ENCODE measurements at places on chromosomes 13 and 19. TPM values are rescaled to one million over a fixed set of nuclear protein-coding genes. Genes with fewer than 3 reads are reported as not detected.
A peak's percentile ranks its signal among the peaks of the same experiment; 100 is the strongest.

Gene VWA8
- total RNA-seq = 23.3 TPM

DNA sequence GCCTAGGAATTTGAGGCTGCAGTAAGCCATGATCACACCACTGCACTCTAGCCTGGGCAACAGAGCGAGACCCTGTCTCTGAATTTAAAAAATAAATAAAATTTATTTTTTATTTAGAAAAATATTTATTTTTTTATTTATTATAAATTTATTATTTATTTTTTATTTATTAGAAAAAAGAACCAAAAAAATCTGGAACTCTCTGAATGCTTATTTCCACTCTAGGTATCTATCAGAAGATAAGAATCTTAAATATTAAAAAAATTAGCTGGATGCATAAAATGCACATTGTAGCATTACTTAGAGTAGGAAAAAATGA, 82.8 kb downstream of the CDADC1 start:
- no peak for DNase-seq

DNA sequence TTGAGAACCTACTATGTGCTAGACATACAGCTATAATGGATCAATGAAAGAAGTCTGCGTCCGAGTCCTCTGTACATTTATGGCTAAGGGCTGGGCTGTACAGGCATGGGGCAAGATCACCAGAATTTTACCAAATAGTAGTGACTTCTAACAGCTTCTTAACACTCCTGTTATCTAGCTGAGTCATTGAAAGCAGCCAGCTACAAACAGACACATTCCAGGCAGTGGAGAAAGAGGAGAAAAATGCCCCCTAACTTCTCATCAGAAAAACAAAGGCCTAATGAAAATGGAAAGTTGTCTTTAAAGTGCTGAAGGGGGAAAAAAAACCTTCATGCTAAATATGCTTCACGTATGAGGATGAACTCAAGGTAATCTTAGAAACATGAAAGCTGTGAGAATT, 14.3 kb upstream of the ZNF667 start:
- DNase-seq = no peak

DNA sequence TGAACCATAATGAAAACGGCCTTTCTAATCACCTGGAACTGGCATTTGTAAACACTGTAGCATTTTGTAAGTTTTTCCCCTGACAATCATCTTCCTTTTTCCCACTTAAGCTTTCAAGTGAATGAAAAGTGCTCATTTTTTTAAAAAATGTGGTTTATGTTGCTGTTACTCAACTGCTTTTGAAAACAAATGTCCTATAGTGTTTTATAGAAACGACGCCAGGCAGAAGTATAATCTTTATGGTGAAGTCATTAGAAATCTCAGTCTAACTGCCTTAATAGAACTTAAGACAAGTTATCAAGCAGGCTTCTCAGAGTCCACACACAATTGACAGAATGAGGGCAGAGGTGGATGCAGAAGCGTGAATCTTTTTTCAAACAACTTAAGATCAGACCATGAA, 442.3 kb downstream of the KLF12 start:
- no peak for DNase-seq

DNA sequence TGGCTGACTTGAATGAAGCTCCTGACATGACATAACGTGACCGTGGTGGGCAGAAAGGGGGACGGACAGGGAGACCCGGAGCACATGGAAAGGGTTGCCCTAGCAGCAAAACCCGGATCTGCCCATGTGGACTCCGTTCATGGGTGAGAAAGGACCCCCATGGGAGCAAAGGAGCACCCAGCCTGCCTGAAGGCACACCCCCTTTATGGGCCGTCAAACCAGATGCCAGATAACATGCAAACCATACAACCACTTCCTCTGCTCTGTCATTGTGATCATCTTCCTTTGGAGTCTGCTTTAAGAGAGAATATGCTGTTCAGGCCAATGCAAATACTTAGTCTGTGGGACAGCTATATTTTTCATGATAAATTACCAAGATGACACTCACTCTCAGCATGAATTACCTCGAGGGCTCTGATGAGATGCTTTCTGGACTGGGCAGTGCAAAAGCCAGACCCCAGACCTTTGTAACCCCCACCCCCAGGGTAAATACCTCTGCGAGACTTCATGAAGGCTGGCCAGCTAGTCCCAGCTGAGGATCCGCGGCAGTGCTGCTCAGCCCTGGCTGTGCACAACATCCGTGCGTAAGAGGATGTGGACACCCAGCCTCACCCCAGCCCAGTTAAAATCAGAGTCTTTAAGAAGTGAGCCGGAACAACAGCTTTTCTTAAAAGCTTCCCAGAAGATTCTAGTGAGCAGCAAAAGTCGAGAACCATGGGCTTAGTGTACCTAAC, 126.6 kb downstream of the USP12 start:
- DNase-seq = no peak

Gene ZNF177
- total RNA-seq = 1.7 TPM

GRCh38 chr13:30726192-30726591, 9.2 kb upstream of the ALOX5AP start:
- no peak for DNase-seq

Gene LRRC8E
- total RNA-seq = not detected

DNA sequence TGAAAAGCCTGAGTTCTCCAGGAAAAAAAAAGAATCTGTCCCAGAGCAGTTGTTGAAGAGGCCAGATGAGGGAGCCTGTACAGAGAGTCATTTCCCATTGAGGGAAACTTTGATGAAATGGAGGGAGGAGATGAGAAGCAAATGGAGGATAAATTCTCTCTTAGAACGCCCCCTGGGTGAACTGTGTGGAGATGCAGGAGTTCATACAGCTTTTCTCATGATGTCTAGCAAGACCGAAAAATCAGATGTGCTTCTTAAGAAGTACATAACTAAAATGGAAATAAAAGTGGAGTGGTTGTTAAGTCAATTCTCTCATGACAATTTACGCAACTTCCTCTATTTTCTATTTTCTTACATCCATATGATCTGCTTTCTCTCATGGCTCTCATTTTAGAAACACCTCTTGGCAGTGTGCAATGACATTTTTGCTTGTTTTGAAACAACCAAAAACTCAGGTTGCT, 1263.1 kb downstream of the PCDH9 start:
- no peak for DNase-seq

- DNase-seq = no peak
These were observed 21.4 kb downstream of the ZNF175 start for GRCh38 chr19:51592521-51592920.

DNA sequence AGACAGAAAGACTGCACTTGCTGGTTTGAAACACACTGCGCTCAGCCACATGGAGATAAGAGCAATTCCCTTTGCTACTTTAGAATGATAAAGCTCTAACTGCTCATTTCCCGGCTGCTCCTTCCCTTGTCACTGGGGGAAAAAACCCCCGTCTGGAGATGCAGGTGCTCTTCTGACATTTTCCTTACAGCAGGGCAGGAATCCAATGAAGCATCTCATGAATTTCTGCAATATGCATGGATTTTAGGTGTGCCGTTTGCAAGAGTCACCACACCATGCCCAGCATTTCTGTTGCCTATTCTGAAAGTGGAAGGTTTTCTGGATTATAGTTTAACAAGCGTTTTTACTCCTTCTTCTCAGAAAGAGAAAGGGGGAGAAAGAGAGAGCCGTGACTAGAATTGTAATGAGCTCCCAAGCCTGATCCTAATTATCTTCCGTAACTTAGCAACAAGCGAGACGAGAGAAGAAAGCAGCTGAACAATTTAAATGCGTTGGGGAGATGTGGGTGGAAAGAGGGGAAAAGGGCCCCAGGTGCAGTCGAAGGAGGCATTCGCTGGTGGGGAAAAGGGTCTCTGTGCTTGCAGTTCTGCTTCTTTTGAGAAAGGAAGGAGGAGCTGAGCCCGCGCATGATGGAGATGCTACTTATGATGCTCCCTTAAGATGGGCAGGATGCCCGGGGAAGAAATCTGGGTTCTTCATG, 76.6 kb upstream of the SPATA13 start:
- no peak for DNase-seq

Gene IGFL3
- not detected for total RNA-seq

GRCh38 chr19:45407091-45407375, 589 bp downstream of the POLR1G start:
- no peak for DNase-seq

Gene PDE4C
- total RNA-seq = 0.52 TPM

Gene EHD2
- not detected for total RNA-seq

GRCh38 chr13:98937911-98938381, 39.9 kb downstream of the DOCK9 start:
- DNase-seq = no peak

DNA sequence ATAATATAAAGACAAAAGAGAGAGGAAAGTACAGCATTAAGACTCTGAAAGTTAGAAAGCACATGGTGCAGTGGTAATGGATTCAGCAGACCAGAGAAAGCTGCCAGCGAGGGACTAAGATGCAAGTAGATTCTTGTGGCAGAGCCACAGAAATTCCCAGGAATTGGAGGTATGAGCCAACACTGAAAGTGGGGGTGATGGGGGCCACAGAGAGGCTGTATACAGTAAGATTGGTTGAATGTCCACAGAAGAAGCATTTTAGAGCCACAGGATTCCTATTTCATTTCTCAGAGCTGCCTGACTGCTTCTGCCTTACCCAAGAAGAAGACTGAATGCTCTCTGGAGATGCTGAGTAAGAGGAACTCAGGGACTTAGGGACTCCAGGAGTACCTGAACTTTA, 295.0 kb downstream of the LMO7 start:
- DNase-seq = no peak

DNA sequence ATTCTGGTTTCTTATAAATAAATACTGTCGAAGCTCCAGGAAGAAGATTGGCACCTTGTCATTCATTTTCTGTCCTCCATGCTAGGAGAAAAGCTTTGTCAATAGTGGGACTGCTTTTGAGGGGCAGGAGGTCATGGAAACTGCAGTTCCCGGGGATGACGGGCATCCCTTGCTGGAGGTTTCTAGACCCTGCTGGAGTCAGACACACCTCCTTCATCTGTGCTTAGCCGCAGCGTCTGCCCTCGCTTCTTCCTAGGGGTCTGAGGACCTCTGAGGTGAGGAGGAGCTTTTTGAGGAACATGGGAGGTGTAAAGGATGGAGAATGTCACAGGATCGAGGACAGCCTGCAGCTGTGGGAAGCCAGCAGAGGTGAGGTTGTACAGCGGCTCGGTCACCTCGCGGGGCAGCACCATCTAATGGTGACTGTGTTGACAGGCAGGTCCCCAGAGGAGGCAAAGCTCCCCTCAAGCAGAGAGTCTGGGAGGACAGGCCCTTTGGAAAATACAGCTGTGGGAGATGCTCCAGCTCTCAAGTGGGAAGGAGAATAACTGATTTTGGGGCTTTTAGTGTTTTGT, 172.7 kb upstream of the RNF113B start:
- no peak for DNase-seq

Gene ZNF846
- total RNA-seq = 16.9 TPM

DNA sequence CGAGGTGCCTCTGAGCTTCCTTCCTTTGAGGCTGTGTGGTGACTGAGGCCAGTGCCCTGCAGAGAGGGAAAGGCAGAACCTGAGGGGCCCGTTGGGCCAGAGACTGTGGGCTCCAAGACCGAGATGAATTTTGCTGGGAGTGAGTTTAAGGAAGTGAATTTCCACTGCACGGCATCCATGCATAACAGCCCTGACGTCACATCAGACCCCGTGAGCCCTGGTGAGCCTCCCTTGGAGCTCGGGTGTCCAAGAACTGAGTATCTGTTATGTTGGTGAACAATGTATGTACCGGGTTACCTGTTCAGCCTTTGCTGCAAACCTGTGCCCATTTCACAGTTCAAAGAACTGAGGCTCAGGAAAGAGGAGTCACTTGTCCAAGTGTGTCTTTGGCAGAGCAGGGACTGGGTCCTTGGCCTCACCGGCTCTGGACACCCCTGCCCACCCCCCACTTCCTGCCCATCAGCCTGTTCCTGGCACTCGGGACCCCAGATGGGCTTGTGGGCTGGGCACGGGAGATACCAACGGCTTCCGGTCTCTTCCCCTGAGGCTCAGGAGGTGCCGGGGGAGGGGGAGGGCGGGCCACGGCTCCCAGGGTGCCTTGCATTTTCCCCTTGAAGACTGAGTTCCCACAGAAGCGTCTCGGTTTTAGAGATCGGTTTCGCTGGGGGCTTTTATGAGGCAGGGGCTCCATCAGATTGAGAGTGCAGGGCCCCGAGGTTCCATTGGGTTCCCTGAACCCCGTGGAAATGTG, 33.7 kb downstream of the NFILZ start:
- peak; percentile 35 for DNase-seq

GRCh38 chr13:75327135-75327510, 154.8 kb downstream of the TBC1D4 start:
- no peak for DNase-seq

DNA sequence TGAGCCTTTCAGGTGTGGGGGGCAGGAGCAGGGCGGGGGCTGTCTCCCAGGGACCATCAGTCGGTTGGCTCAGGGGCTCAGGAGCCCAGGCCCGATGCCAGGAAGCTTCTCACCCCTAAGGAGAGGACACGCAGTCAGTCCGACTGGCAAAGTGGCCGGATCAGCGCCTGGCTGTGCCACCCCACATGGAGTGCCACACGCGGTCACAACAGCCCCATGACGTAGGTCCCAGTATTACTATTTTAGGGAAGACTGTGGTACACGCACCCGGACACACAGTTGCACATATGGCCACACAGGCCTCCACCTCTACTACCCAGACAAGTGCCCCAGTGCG, 29.3 kb upstream of the GRTP1 start:
- no peak for DNase-seq

Gene RASGRP4
- not detected for total RNA-seq

DNA sequence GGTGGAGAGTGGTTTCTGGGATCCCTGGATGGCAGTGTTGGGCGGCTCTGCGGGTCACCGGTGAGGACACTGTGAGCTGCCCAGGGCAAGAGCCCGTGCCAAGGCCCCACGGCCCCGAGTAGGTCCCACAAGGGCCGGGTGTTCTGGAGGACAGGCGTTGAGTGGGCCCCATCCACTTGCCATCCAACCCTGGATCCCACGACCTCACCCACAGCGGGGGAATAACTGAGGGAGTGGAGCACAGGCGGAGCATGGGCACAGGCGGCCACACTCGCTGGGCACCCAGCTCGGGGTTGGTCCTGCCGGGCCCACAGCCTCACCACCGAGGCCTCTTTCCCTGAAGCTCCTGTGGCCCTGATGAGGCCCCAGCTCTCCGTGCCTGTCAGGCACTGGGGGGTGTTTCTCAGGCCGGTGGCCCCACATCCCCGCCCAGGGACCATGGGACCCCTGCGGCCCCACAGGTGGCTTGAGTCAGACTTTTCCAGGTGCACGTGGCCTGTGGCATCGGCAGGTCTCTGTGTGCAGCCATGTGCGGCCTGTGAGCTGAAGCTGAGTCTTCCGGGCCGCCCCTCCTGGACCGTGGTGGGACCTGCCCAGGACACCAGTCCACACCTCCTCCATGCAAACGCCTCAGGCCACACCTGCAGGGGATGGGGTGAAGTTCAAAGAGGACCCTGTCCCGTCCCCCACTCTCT, 16.6 kb downstream of the TMEM255B start:
- no peak for DNase-seq

DNA sequence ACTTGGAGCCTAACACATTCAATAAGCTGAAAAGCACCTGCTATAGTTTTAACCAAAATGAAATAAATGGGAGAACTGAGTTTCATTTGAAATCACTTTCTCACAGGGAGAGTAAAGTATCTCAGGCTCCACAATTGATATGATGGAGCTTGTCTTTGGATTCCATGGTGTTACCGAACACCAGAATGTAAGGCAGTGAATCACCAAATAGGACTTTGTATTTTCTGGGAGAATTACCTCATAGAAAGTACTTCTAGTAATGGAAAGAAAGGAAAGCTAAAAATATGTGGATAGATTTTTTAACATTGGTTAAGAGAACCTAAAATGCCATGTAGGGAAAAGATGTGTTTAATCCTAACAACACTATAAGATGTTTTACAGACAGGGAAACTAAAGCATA, 123.6 kb downstream of the NALCN start:
- DNase-seq = no peak

Gene ZNF681
- 8.3 TPM for total RNA-seq

Gene RASAL3
- total RNA-seq = 238 TPM

Gene NANOS3
- not detected for total RNA-seq

Gene LGI4
- total RNA-seq = 0.72 TPM

Gene CRX
- total RNA-seq = not detected

Measured in CD4-positive, alpha-beta memory T cell (primary cell).